ENCODE measurements at places on chromosomes 5 and 9.

DNA sequence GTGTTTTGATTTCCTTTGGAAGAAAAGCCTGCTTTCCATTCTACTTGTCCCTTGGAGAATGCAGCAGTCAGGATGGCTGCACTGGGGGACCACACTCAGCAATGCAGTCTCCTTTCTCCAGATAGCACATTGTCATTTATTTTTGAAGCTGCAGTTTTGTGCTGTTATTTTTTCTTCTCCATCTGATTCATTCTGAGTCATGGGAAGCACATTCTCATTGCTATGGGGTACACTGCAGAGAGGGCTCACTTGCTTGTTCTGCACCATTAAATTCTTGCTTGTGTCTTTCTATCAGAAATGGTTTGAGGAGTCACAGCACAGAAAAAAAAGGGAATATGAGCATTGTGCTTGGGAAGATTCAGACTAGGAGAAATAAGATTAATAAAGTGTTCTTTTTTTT is 39.7 kb upstream of the POC5 start:
- DNase-seq = no peak

DNA sequence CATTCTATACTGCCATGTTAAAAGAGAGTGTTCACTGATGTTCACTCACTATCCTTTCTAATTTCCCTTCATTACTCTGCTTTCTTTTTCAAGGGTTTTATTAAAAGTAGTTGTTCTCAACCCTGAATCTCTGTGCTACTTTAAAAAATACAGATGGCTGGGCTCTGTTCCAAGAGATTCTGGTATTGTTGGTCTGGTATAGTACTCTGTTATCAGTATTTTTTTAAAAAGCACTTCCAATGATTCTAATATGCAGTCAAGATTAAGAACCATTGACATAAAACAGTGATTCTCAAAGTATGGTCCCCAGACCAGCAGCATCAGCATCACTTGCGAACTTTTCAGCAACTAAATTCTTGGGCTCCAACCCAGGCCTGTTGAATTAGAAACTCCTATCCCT is 77.0 kb upstream of the STARD4 start:
- no peak for DNase-seq

DNA sequence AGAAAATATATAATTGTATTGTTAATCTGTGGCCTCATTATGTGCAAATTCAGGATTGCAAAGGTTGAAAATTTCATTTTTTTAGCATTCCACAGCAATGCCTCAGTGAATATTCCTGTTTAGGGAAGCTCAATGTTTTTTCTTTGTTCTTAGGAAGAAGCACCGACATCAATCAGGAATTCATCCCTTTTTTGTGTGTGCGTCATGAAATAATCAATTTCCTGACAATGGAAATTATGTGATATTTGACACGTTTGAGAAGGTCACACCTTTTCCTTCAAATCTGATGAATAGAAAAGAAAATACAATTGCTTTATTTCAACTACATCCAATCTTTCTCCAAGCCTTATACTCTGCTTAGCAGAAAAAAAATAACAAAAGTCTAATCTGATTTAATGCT is 662.8 kb upstream of the FTMT start:
- no peak for DNase-seq

DNA sequence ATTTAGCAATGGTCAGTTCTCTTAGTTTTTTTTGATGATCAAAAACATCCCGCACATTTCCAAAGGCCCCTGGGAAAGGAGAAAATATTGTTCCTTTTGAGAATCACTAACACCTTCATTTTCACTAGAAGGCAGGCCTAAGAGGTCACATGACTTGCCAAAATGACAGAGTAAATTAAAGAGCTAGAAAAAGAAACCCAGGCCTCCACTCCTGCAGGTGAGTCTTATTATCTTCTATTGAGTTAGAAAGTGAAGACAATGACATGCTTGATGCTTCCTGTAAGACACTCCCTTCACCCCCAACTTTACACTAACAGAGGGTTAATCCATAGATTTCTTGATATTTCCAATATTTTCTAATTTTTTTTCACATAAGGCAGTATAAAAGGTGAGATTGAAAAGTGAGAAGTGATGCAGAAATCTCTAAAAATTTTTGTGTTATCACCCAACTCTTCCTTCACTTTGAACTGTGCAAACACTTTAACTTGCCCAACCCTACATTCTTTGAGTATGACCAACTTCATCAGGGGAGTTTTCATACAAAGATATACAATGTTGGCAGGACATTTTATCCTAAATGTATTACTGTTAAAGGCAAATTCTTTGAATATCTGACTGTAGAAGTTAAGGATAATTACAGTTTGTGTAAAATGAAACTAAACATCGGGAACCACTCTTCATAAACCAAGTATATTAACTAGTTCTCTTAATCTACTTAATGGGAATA is 57.1 kb downstream of the SUB1 start:
- DNase-seq = no peak

- DNase-seq = no peak
Observed at GRCh38 chr9:133979921-133980863, 11.9 kb downstream of the VAV2 start.

- DNase-seq = no peak
Observed at GRCh38 chr5:110644357-110644756, 82.1 kb downstream of the TMEM232 start.

- no peak for DNase-seq
Observed at GRCh38 chr9:108534741-108535140, 321.0 kb downstream of the ACTL7B start.

GRCh38 chr9:88652876-88653275 is 117.9 kb downstream of the NXNL2 start:
- DNase-seq = no peak

DNA sequence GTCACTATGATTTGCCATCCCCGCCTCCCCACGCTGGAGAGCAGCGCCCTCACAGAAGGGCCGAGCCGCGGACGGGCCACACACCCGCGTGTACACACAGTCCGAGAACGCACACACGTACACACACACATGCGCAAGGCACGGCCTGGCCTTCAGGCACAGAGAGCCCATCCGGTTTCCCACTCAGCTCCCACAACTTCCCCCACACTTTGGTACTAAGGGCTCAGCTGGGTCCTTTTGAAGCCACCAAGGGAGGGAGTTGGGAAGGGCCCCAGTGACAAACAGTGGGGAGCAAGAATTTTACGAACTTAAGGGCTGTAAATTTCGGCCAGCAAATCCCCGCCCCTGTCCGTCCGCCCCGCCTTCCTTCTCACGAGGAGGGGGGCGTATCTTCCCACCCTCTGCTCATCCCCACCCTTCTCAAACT is 133.3 kb upstream of the HAND1 start:
- no peak for DNase-seq

GRCh38 chr5:34929134-34929719 is at the start of gene DNAJC21:
DNAJC21 (plus strand) TSS chr5:34929559; CDS start chr5:34929820, 261 bp downstream.
- peak; percentile 95 for DNase-seq

- DNase-seq = no peak
Observed at GRCh38 chr9:80839821-80840675, 849.3 kb downstream of the TLE1 start.

GRCh38 chr9:111102793-111103464 is 64.7 kb upstream of the LPAR1 start:
- no peak for DNase-seq

- peak; percentile 34 for DNase-seq
Observed at GRCh38 chr5:180830253-180831138, 27.9 kb upstream of the MGAT1 start.

- no peak for DNase-seq
Observed at GRCh38 chr5:135153259-135153658, 119.2 kb upstream of the PITX1 start.

DNA sequence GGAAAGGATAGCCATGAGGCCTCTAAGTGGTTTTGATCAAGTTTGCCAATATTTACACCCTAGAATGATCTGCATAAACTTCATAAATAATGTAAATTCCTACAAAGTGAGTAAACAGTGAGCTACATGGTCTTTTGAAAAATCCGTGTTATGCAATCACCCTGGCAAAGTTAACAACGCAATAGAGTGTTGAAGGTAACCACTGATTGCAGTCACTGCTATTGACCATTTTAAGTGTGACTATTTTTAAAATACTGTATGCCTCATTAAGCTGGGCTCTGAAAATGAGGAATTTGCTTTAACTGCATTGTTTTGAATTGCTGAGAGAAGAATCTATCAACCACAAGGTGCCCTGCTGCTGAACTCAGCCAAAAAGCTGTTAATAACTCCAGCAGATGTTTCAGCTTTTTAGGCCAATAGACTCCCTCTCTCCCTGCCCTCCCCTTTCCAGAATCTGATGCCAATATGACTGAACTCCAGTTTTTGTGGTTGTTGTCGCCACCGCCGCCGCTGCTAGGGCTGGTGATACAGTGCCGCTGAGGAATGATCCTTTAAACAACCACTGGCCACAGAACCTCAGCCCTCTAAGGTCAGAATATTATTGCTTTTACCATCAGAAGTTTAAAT is 35.3 kb upstream of the SMARCA2 start:
- DNase-seq = no peak

- DNase-seq = no peak
Observed at GRCh38 chr9:94031946-94032345, 52.3 kb upstream of the PTPDC1 start.

GRCh38 chr9:134661299-134661698 is 19.7 kb downstream of the COL5A1 start:
- no peak for DNase-seq

DNA sequence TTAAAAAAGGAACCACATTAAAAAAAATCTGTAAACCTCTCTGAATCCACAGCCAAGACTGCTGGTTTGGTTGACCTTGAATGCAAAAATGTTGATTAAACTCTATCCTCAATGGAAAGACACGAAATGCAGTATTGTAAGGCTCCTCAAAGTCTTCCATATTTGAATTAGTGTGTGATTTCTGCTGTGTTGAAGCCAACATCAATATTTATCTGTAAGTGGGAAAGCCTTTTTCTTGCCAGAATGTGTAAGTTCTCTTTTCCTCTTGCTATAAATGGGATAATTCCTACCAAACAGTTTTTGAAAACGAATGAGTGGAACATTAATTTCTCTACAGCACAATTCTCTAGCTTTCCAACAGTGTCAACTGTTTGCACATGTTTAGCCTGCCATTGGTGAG is 422.1 kb upstream of the TNC start:
- DNase-seq = no peak

DNA sequence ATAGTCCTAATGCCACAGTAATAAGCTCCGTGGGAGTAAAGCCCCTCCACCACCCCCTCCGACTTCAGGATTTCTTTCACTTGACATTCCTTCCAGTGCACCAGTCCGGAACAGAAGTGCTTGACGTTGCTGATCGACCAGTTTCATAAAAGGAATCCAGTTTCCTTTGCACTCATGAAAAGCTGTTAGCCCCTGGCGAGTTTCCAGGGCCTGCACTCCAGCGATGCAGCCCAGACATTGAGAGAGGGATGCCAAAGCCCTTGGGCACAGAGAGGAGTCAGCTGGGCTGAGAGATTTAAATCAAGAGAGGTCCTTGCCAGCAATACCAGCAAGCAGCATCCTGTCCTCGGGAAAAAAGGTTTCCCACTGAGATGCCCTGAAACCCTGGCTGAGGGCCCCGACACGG is 170.1 kb downstream of the GABBR2 start:
- no peak for DNase-seq

GRCh38 chr5:126937771-126938170 is 92.6 kb downstream of the MARCHF3 start:
- DNase-seq = no peak

Measured in stimulated activated CD8-positive, alpha-beta memory T cell treated with anti-CD3 and anti-CD28 coated beads, Interleukin-4, amount 100 ng/mL, for 1 hour (primary cell).